RWPE1 (cell line): ENCODE measurements at places on chromosomes 11 and 22.

GRCh38 chr11:22341588-22341931 is 3.4 kb downstream of the SLC17A6 start:
- no peak for DNase-seq

DNA sequence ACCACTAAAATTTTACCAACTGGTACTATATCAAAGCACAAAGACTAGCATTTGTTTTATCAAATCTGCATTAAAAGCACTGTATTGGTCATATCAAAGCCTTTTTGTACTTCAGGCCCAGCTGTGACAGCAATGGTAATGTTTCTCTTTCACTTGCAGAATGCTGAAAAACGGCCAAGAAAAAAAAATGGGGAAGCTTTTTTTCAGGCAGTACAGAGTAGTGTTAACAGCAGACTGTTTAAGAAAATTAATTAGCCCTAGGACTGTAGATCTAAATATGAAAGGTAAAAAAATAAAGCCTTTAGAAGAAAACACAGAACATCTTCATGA is 33.3 kb downstream of the DENND5A start:
- DNase-seq, result no peak

DNA sequence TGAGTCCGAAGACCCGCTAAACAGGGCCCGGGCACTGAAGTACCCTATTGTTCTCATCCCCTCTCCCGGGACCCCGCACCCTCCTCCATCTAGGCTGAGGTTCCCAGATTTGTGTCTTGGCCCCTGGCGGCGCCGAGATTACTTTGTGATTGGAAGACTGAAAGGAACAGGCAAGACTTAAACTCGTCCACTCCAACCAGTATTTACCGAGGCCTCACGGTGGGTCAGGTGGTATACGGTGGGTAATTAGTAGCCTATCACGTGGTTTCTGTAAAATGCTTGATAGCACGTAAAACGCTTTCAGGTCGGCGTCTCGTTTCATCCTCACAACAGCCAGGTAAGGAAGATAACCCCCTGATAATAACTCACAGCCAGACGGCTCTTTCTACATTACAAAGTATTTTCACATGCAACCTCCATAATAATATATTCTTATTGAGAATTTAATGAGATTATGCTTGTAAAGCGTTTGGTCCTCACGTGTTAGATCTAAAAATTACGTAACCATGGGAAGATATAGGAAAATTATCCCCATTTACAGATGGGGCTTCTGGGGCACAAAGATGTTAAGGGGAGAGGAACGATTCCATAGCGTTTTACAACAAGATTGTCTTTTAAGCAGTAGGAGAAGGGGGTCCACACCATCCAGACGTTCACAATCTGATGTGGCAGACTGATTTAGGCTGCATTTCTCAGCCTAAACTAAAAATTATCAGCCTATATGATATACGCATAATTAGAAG is 642 bp upstream of the PIK3C2A start:
- peak; percentile 89 for DNase-seq

GRCh38 chr11:46463701-46464421 is 72.3 kb upstream of the CHRM4 start:
- no peak for DNase-seq

DNA sequence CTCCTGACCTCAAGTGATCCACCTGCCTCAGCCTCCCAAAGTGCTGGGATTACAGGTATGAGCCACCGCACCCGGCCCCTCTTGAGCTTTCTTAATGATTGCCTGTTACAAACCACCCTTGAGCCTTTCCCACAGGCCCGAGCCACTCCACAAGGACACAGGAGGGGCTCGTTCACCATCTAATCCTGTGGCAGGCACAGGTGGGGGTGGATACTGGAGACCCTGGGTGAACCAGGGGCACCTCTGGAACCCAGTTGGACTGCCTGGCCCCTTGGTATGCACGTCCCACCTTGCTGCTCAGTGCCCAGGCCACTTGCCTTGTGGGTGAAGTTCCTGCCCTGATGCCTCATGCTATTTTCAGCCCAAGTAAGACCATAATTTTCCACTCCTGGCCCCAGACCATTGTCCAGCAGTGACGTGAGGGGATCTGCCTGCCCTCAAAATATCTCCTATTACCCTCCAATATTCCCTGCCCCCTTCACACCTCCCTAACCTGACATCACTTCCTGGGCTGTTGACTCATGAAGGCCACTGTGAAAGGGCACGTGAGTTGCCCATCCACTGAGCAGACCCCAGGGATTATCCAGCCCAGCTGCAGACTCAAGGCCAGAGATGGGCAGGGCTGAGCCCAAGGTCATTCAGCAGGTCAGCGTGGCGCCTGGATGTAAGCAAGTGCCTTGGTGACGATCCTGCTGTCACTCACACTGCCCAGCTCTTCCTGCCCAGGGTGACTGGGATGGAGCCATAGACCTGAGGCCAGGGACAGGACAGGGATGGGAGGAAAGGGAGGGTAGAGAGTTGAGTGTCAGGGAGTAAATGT is 19.6 kb downstream of the P2RY2 start:
- DNase-seq, result no peak

- no peak for DNase-seq
Measured at GRCh38 chr11:16993495-16993894, 20.7 kb downstream of the PLEKHA7 start.
